ENCODE measurements at places on chromosomes 3 and 15.

GRCh38 chr3:10268930-10269329 is 20.7 kb downstream of the TATDN2 start:
- no peak for DNase-seq

DNA sequence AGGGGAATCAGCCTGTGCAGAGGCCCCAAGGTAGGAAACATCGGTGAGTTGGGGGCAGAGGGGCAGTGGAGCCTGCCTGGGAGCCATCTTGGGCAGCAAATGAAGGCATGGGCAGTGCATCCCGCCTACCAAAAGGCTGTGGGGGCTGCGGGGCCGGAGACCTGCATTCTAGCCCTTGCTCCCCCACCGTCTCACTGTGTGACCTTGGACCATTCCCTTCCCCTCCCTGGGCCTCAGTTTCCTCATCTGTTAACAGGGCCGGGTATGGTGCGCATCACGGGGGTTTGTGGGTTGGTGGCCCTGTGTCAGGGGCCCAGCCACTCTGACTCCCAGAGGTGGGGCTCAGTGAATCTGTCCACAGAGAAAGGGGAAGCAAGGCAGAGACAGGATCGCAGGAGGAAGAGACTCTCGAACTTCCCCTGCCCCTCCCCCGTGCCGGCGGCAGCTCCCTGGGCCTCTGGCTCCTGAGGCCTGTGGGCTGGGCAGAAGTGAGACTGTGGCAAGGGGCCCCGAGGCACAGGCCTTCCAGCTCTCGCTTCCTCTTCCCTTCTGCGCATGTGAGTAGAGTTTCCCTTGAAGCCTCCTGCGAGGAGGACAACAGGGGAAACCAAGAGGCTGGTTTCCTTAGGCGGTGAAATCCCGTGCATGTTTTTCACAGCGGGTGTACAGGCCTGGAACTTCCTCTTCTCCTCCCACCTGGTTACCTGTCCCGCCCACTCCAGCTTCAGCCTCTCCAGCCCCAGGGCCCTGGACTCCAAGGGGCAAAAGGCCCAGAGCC is 42.9 kb downstream of the IDH2 start:
- DNase-seq: peak; percentile 65

- no peak for DNase-seq
Observed at GRCh38 chr3:190721330-190721729, 141.2 kb downstream of the GMNC start.

GRCh38 chr3:144523396-144523795 is 551.8 kb downstream of the DIPK2A start:
- DNase-seq: no peak

GRCh38 chr15:45307230-45307924 is 55.3 kb downstream of the SLC28A2 start:
- DNase-seq: no peak

DNA sequence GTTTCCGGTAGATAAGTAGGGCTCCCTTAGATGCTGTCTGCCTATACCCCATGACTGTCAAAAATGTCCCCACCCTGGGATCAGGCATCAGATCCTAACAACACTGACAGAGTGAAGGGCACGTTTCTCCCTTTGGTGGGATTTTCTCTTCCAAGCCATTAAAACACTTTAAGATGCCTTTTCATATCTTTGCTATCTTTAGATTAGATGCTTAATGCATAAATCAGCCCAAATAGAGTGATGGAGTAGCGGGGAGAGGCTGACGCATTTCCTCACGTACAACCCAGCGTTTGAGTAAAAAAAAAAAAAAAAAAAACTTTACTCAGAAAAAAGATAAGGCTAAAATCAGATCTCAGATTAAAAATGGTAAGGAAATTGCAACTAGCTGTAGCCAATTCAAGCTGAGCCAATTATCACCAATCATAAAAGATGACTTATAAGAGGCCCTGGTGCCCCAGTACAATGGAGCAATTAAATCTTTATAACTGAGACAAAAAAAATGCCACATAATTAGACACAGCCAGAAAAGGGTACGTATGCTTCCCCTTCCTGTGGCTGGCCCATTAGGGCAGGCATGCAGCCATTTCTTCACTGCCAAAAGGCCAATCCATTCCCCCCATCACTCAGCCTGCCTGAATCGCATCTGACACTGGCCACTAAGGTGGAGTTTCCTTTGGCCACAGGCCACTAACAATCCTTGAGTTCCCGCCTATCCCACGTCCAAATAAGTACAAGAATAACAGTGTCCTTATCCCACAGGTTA is 45.0 kb downstream of the RFTN1 start:
- DNase-seq: no peak

All from stimulated activated CD4-positive, alpha-beta T cell treated with anti-CD3 and anti-CD28 coated beads, Interleukin-1b, Interleukin-23, amount 100 ng/mL, for 4 hours (primary cell).